ENCODE measurements at places on chromosomes 5 and 9.

DNA sequence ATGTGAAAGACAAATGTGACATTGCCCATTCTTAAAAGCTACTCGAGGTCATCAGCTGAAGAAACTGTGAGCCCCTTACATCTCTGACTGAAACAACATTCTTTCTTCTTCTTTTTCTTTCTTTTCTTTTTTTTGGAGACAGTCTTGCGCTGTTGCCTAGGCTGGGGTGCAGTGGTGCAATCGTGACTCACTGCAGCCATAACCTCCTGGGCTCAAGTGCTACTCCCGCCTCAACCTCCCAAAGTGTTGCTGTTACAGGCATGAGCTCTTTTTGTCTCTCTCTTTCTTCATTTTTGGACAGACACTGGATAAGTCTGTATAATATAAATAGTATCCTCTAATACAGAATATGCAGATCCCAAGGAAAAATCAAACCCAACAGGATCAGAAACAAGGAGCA is 263.7 kb upstream of the KLF9 start:
- no peak for DNase-seq

DNA sequence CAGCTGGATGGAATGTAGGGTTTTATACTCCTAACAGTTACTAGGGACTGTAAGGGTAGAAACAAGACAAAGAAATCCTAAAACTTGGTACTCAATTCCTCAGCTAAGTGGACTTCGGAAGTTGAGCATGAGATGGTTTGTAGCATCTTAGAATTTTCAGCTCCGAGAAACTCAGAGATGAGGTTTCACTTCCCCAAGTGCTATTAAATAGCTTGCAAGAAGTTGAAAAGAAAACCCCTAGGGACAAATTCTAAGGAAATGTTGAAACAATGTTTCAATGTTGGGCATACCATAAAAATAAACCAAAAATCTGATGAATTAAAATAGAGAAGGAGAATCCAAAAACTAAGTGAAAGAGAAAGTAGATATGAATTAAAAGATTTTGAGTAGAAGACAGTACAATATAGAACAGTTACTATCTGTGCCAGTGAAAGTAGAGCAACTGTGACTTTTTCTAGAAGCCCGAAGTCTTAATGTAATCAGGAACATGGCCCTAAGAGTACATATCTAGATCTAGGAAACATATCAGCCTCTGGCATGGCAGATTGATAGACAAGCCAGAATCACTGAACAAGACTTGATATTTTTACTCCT is 308.6 kb upstream of the RGMB start:
- DNase-seq = no peak

DNA sequence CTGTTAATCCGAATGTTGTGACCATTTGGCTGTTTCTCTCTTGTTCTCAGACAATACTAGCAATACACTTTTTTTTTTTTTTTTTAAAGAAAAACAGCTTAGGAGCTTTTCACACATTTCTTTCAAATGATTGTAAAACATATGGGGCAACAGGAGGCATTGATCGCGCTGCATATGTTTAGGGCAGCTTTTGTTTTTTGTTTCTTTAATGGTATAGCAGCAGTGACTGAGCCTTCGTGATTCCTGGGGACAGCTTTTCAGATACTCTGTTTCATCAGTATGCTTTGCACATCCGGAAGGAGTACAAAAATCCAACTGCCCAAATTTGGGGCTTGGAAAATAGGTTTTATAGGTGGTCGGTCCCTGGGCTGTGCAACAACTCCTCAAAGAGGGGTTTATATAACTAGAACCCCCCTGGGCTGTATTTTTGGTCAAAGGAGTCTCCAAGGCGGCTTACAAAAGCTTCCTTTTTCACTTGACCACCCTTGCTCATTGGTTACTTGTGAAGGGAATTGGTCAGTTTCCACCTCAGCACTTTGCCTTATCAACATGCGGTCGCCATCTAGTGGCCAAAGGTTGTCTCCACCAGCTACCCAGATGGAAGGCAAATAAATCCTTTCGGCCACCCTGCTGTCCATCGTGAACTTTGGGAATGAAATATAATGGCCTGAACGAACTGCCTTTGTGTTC is 91.8 kb downstream of the PDE6A start:
- peak; percentile 84 for DNase-seq

DNA sequence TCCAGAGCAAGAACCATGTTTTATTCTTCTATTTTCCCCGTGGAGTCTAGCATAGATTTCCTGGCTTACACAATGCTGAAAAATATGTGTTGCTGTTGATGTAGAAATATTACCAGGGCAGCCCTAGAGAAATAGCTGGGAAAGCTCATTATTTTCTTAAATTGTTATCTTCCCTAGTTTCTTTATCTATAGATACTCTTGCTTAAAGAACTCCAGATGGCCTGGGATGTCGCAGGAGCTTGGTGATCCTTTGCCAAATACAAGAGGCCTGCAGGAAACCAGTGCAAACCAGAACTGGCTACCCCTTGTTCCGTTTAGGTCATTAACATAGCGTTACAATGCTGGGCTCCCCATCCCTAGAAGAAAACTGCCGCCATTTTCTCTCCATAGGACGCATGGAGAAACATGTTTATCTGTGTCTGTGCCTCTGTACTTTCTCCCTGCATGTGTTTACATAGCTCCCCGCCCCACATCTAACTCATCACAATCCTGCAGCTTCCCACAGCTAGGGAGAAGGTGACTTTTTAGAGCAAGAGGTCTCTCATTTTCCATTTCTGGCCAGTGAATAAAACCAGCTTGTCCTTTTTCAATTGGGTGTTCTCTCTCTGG is 6.4 kb downstream of the PRLR start:
- DNase-seq = no peak

DNA sequence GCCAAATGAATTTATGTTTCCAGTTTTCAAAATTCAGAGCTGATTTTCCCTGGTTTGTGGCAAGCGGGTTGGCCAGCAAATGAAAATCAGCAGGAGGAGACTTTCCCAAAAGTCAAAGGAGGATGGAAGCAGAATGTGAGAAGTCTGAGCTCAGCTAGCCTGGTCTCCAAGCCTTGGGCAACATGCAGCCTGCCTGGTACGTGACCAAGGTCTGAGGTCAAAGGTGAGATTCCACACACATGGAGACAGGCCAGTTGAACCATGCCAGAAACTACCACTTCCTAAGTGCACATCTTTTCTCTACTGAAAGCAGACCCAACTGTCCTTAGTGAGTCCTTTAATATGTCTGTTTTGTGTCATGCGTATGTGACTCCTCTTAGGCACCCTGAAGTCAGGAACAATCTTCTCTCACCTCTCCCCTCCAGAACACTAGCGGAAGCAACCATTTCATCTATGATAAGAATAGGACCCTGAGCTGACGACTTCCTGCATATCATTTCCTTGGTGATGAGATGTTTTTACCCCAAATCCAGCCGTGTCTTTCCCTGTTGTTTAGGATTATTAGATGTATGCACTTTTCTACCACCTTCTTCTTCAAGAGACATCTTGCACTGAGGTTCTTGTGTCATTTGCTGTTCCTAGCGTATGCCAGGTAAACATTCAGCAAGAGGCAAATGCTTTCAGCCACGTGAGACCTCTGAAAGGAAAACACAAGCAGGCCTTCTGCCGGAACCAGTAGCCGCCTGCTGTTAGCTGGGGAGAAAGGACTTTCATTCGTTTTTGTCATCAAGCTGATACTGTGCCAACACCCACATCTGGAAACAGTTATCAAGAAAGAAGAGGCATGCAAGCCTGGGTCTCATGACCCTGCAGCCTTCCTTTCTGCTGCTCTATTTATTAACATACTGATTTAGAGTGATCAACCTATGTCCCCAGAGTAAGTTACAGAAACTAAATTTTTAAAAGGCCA is 9.7 kb upstream of the TGFBI start:
- DNase-seq = no peak

DNA sequence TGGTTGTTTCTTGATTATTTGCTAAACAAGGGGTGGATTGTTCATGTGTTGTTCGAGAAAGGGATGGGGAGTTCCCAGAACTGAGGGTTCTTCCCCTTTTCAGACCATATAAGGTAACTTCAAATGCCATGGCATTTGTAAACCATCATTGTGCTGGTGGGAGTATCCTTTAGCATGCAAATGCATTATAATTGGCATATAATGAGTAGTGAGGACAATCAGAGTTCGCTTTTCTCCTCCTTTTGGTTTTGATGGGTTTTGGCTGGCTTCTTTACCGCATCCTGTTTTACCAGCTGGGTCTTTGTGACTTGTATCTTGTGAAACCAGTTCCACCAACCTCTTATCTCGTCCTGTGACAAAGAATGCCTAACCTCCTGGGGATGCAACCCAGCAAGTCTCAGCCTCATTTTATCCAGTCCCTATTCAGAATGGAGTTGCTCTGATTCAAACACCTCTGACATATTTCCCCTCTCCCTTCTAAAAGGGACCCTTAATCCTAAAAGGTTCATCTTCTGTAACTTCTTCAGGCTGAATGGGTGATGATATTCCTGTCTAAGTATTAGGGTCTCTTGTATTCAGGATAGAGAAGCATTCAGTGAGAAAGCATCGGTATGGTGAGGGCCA is 8.7 kb upstream of the FBN2 start:
- no peak for DNase-seq

GRCh38 chr9:135479469-135480052 is at the start of gene PPP1R26:
Gene PPP1R26, plus strand, starts transcription at chr9:135479782. Its CDS starts 4,729 bp downstream, at chr9:135484511.
- DNase-seq = peak; percentile 49

GRCh38 chr9:32371279-32371678 is 13.2 kb upstream of the ACO1 start:
- no peak for DNase-seq

DNA sequence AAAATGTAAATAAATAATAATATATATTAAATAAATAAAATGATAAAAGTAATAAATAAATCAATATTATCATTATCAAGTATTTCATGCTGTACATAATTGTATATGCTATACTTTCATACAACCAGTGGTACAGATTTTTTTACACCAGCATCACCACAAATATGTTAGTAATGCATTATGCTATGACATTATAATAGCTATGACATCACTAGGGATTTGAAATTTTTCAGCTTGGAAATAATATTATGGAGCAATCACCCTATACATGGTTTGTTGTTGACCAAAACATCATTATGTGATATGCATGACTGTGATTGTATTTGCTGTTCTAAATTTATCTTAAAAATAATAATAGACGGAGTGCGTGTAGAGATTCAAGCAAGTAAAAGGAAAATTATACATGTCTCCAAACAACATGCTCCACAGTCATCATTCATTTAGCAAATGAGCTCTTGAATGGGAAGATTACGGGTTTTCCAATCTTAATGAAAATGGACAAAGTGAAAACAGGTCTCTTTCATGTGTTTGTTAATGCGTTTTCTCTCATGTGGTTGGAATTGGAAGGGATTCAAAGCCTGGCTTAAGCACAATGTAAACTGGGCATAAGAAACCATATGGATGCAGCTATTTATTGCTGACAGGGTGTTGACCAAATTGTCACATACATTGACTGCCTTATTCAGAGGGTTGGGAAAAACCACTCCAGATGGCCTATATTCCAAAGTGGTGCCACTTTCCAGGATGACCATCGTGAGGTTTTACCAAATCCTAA is 643.0 kb upstream of the RGMB start:
- DNase-seq = no peak

DNA sequence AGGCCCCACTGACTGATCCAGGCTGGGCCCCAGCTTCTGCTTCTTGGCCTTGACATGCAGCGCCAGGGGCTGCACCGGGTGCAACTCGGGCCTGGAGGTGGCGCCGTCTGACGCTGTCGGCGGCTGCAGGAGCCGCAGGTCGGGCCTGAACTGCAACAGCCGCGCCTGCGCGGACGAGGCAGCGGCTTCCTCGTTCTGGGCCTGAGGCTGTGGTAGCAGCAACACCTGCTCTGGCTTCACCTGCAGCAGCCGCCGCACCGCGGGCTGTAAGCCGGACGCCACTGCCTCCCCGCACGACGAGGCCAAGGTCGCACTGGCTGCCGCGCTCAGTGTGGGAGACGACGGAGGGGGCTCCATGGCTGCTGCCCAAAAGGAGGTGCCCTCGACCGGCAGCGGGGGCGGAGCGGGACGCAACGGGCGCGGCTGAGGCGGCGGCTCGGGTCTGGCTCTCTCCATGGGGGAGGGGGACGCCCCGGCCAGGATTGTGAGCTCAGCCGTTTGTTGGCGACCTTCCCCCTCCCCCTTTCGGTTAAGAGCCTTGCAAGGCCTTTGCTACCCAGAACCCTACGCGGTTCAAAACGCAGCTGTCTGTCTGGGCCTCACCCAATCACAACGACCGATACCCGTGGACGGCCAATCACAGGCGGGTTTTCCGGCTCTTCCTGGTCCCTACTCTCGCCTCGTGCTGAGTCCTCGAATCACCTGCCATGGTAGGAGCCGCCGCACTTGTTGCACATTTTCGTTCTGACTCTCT is 438 bp downstream of the SOX30 start:
- DNase-seq = peak; percentile 73

GRCh38 chr9:16794871-16795639 is 75.4 kb downstream of the BNC2 start:
- no peak for DNase-seq

GRCh38 chr9:82332774-82333152 is 344.2 kb downstream of the SPATA31D1 start:
- no peak for DNase-seq

DNA sequence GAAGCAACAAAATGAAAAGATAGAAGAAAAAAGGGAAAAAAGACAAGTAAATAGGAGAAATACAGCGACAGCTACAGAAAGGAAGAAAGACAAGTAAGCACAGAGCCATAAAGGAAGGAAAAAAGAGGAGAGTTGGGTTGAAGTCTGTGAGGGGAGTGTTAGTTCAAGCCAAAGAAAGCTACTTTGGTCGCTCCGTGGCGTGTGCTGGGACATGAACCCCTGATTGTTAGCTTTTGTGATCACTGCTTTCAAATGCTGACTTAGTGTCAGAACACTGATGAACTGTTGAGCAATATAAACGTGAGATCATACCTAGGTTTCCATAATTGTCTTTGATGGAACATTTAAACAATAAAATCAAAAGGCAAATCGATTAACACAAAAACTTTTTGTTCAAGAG is 370.1 kb downstream of the TMEM161B start:
- DNase-seq = no peak

GRCh38 chr9:92711844-92712243 is 41.9 kb upstream of the IPPK start:
- DNase-seq = no peak

GRCh38 chr5:40685976-40686486 is 6.3 kb downstream of the PTGER4 start:
- DNase-seq = no peak

DNA sequence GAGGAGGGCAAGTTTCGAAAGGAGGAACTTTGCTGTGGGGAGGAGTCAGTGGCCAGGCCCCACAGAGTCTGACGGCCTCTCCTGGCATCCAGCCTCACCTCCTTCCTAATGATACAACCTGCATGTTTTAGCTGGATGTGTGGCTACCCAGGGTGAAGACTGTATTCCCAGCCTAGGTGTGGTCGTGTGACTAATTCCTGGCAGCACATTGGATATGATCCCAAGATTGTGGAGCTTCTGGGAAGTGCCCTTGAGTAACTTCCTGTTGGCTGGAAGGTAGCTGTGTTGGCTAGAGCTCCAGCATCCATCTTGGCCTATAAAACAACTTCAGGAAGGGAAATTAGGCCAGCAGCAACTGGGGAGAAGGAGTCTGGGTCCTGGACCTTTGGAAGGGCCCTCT is 19.0 kb upstream of the LPCAT1 start:
- no peak for DNase-seq

- peak; percentile 79 for DNase-seq
These were observed 185.5 kb downstream of the OLFM1 start for GRCh38 chr9:135273008-135273407.

All from glutamatergic neuron (in vitro differentiated cells).